BE2C (cell line): ENCODE measurements at places on chromosomes 5 and 9.

GRCh38 chr9:98964911-98965336 is 21.2 kb downstream of the COL15A1 start:
- no peak for DNase-seq

DNA sequence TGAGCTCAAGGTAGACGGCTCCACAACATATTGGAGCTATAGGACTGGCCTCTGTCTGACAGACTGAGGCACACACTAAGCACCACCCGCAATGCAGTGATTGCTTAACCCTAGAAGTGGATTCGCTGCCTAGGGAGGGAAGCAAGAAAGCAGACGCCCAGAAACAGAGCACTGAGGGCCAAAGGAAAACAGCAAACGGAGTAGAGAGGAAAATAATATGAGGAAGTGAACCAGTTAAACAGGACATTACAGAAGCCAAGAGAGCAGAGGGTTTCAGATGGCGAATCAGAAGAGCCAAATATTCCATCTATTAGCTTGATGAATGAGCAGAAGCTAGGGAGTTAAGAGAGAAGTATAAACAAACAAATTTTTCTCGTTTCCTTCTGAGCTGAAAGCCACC is 139.2 kb upstream of the LHFPL2 start:
- DNase-seq = no peak

- no peak for DNase-seq
Measured at GRCh38 chr5:143086908-143087637, 316.4 kb downstream of the NR3C1 start.

GRCh38 chr5:172925336-172925948 is 33.8 kb upstream of the RPL26L1 start:
- DNase-seq = no peak

DNA sequence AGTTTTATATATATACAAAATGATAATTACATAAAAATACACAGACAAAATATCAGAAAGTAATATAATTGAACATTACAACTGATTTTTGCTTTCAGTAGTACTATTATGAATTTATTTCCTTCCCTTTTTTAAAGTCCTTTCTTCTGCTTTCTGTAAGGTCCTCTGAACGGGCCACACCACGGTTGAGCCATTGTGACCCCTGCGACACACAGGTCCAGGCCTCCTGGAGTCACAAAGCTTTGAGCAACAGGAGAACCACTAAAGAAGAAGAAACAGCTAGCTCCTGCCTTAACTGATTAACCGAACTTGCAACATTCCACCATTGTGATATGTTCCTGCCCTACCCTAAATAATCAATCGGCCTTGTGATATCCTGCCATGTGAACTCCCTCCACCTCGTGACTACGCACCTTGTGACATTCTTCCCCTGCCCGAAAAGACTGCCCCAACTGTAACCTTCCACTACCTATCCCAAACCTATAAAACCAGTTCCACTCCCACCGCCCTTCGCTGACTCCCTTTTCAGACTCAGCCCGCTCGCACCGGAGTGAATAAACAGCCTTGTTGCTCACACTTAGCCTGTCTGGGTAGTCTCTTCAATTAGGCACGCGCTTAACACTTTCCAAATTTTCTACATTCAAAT is 375.0 kb upstream of the RFX3 start:
- DNase-seq = no peak

DNA sequence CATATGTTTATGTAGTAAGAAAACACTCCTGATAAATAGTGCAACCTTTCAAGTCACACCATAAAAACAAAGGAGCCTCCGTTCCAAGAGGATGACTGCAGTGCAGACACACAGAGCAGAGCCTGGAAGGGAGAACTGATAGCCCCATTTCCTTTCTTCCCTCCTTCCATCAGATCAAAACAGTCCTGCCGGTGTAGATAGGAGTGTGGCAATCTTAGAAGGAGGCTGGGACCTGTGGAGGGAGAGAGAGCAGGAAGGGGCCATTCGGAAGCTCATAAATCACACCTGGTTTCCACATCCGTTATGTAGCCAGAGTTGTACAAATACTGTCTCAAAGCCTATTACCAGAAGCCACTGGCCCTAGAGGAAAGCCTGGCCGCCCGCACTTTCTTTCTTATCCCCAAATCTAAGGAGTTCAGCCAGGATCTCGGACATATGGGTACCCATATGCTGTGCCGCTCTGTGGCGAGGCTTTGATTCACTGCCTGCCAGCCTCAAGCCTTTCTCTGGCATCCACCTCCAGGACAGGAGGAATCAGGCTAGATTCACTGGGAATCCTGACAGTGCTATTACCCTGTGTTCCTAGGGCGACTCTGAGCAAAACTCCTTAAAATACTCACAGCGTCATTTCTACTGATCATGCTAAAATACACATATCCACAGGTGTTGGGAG is 26.9 kb downstream of the DAP start:
- no peak for DNase-seq

GRCh38 chr9:28774433-28775235 is 1201.4 kb upstream of the C9orf72 start:
- DNase-seq = no peak

- DNase-seq = no peak
Measured at GRCh38 chr9:115943431-115944165, 210.0 kb upstream of the PAPPA start.

GRCh38 chr5:127337876-127338275 is 47.3 kb downstream of the MEGF10 start:
- no peak for DNase-seq

- peak; percentile 51 for DNase-seq
Measured at GRCh38 chr9:71819115-71819739, 50.9 kb upstream of the CEMIP2 start.

DNA sequence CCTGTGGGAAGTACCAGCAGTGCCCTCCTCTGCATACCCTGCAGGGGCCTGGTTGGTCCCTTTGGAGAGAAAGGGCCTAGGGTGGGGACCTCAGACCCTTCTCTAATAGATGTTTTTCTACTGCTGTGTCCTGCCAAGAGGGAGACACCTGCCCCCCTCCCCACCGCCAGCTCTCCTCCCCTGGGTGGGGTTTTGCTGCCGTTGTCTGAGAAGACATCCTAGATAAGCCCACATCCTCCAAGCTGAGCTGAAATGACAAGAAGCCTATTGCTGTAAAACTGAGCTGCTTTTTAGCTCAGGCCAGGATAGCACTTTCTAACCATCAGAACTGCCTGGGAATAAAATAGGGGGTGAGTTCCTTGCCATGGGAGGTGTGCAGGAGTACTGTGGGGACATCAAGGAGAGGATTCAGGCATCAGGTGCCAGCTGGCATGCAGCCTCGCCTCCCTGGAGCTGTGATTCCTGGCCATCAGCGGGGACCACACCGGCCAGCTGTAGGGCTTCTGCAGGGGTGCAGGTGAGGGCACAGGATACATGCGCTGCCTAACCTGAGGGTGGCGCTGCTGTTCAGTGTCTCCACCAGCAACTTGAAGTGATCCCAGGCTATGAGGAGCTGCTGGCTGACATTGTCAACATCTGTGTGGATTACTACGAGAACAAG is 37.9 kb downstream of the CYFIP2 start:
- no peak for DNase-seq

- no peak for DNase-seq
Measured at GRCh38 chr5:81572201-81572600, 178.3 kb upstream of the ACOT12 start.

DNA sequence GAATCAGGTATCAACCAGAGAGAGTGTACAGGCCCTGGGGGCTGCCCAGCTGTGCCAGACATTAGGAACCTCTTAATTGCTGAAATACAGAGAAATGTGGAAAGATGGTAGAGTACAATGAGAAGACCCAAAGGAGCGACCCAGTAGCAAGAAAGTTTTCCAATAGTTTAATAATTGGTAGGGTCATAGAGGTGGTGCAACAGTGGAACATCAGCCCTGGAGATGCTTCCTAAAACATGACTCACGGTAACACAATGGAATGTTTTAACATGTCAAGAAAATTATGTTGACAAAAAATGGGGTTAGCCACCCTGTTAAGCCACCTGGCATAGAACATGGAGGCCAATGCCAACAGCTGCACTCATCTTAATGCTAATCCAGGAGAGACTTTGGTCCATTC is 284.1 kb downstream of the ELAVL2 start:
- DNase-seq = no peak

- no peak for DNase-seq
Measured at GRCh38 chr5:173762045-173762444, 126.1 kb upstream of the CPEB4 start.

- no peak for DNase-seq
Measured at GRCh38 chr5:20536813-20537212, 548.8 kb upstream of the CDH18 start.

DNA sequence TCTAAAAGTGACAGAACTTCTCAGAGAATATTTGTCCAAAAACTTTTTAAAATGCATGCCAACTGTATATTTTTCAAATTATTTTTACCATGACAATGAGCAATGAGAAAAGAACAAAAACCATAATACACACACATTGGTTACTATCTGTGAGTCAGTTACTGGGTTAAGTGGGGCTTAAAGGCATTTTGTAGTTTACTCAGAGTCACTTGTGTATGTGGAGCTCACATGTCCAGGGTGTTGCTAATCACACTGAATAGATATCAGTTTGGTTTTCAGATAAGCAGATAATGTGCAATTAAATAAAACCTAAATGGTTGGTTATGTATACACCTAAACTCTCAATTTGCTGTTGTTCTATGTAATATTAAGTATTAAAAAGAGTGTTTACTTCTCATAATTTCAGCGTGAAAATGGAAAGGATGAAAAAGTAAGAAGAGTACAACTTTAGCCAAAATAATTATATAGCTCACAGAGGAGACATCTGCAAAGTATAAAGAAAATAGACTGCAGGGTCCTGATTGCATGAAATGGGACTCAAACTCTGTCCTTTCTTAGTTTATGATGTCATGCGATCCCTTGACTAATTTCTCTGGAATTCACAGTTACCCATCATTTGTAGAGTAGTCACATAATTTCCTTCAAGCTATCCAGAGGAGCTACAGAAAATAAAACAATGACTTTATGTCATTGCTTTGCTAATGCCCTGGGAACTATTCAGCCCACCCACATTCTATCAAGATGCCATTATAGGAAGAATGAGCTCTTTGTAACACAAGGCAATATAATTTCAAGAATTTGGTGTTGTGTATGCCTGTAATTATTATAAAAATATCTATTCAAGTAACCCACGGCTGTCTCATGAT is 388.0 kb upstream of the ZNF608 start:
- no peak for DNase-seq

DNA sequence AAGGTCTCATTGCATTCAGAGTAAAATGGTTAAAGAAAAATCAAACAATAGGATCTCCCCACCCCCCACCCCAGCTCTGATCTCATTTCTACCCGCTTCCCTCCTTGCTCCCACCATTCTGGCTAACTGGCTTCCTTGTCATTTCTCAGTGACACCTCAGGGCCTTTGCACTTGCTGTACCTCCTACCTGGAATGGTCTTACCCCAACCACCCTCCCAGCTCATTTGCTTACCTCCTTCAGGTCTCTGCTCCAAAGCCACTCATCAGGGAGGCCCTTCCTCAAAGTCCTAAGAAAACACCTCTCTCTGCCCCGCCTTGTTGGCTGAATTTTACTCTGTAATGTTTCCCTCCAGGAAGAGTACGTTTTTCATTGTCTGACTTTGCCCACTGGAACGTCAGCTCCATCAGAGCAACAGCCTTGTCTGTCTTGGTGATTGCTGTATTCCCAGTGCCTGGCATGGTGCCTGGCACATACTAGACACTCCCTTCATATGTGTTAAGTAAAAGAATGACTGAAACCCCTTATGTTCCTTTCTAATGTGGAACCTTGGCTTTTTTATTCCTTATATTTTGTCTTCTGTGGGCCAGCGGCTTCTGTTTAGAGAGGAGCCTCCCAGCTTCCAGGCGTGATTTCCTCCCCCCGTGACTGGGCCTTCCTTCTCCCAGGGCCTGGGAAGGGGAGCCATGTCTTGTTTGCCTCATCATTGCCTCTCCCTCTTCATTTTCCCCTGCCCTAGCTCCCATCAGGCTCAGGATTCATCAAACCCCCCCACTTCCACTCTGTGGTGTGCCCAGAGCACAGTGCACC is 26.9 kb downstream of the NEURL1B start:
- DNase-seq = no peak

- DNase-seq = no peak
Measured at GRCh38 chr9:107624234-107624948, 134.8 kb upstream of the KLF4 start.

GRCh38 chr9:117796681-117797080 is 92.5 kb downstream of the TLR4 start:
- DNase-seq = no peak
